ENCODE measurements at places on chromosomes 7 and 10.

DNA sequence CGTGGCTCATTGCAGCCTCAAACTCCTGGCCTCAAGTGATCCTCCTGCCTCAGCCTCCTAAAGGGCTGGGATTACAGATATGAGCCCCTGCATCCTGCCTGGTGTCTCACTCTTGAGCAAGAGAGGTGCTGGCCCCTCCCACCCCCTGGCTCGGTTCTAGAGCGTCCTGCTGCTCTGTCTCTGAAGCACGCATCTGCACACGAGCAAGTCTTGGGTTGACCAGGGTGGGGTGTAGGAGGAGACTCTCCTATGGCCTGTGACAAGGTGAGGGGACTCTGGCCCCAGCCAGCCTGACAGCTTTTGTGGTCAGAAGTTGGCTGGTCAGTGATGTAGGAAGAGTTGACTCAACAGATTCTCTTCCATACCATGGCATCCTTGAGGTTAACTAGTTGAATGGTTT is 110.7 kb upstream of the CARD11 start:
- no peak for DNase-seq

- DNase-seq: no peak
Measured at GRCh38 chr10:23196915-23197314, 4.8 kb downstream of the PTF1A start.

- no peak for DNase-seq
Measured at GRCh38 chr10:10903620-10904019, 114.1 kb upstream of the CELF2 start.

DNA sequence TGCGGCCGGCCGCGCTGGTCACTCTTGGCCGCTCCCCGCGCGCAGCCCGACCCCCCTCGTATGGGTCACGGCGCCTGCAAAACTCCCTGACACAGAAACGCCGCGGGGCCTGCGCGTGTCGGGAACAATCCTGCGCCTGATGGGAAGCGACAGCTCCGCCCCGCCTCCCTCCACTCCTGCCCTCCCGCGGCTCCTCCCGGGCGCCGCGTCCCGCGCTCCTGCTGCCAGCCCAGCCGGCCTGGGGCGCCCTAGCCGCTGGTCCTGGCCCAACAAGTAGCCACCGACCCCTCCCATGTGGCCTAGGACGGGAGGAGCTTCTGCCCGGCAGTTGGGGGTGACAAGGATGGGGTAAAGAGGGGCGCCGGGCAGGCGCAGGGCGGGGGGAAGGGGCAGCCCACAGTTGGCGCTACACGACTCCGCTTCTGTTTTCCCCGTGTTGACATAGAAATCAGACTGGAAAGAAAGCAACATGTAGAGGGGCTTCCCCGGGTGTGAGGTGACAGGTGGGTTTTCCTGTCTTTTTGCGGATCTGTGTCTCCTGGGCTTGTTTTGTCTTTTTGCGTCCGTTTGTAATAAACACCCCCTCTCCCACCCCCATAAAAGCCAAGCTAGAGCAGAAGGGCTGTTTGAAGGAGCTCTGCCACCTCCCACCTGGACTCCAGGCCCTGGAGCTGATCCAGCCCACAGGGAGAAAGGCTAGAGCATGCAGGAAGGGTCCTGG is 35.1 kb upstream of the PAX2 start:
- DNase-seq: peak; percentile 19

GRCh38 chr7:157336383-157337315 is at the start of gene DNAJB6:
TSS of gene DNAJB6 (plus strand) at chr7:157337004. CDS start at chr7:157358573, 21,569 bp downstream.
- DNase-seq: peak; percentile 90

GRCh38 chr7:15685358-15686294 is 857 bp downstream of the MEOX2 start:
- DNase-seq: peak; percentile 71

DNA sequence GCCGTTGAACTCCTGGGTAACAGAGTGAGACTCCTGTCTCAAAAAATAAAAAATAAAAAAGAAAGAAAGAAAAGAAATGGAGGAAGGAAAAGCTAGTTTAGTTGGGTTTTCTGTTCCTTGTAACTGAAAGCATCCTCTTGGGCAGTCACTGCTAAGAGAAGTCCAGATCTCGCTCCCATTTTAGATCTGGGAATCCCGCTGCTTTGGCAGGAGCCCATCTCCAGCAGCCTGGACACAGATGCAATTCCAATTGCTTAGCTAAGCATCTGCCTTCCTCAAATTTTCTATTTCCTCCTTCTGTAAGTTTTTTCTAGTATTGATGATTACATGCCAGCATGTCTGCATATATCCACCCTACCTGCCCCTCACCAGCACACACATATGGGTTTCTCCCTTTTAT is 54.1 kb downstream of the DENND2A start:
- DNase-seq: no peak

- DNase-seq: no peak
Measured at GRCh38 chr7:37031571-37032257, 307.4 kb upstream of the AOAH start.

DNA sequence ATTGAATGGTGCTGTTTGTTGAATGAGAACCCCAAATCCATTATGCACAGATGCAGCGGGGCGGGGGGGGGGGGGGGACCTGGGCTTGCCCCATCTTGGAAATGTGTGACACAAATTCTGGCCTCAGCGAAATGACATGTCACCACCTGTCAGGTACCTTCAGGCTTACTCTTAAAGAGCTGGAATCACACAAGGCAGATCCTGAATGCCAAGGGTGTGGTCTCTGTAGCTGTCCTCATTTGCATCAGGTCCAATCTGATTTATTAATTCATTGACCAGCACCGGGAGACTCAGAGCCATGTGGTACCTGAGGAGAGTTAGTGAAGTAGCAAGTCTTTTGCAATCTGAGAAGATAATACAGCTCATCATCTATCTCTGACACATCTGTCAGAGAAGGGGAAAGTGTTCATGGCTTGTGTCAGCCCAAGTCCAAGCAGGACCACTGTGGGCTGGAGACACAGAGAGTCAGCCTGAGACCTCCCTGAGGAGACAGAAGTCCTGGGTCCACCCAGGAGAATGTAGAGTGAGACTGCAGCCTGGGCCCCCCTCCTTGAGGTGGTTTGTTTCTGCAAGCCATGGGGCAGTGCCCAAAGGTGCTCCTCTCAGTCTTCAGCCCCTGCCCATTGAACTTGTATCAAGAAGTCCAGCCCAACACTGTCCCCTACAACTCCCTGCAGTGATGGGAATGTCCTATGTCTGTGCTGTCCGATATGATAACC is 46.7 kb downstream of the ADCYAP1R1 start:
- DNase-seq: no peak

GRCh38 chr10:49740346-49741107 is 21.6 kb downstream of the OGDHL start:
- DNase-seq: no peak

DNA sequence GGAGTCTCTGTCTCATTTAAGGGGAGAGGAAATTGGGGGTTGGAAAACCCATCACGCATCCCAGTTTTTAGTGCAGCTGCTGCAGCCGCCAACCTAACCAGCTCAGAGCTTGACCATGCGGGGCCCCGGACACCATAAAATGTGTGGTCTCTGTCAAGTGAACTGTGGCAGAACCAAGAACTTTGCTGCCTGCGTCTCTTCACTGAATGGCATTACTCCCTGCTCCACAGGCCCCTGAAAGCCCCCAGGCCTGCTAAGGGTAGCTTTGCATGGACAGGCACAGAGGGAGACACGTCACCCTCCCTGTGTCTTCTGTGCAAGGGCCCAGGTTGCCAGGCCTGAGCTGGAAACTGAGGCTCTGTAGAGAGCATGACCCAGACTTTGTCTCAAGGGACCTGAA is 144.6 kb upstream of the GPR26 start:
- no peak for DNase-seq

- no peak for DNase-seq
Measured at GRCh38 chr7:98135984-98136383, 29.3 kb downstream of the LMTK2 start.

- no peak for DNase-seq
Measured at GRCh38 chr7:140867467-140868462, 57.0 kb downstream of the BRAF start.

GRCh38 chr10:89959433-89960110 is 258.2 kb downstream of the KIF20B start:
- no peak for DNase-seq

DNA sequence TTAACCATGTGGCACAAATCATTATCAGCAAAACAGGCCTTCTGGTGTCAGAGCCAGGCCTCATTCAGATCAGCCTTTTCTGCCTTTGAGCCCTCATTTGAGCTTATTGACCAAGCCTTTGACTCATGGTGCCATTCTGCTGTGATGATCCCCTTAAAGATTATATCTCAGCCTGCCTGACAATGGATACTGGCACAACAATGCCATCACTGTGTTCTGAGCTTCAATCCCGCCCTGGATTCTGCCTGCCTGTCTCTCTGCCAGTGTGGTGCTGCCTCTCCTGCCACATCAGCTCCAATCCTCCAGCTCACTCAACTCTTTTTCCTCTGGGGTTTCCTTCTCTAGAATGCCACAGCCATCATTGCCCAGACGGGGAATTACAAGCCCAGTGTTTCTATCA is 52.6 kb downstream of the SRI start:
- no peak for DNase-seq

DNA sequence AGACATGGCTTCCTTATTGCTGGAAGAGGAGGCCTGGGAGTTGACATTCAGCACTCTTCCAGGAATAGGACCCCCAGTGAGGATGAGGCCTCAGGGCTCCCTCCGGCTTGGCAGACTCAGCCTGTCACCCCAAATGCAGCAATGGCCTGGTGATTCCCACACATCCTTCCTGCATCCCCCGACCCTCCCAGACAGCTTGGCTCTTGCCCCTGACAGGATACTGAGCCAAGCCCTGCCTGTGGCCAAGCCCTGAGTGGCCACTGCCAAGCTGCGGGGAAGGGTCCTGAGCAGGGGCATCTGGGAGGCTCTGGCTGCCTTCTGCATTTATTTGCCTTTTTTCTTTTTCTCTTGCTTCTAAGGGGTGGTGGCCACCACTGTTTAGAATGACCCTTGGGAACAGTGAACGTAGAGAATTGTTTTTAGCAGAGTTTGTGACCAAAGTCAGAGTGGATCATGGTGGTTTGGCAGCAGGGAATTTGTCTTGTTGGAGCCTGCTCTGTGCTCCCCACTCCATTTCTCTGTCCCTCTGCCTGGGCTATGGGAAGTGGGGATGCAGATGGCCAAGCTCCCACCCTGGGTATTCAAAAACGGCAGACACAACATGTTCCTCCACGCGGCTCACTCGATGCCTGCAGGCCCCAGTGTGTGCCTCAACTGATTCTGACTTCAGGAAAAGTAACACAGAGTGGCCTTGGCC is 4.3 kb downstream of the PGAM2 start:
- no peak for DNase-seq

DNA sequence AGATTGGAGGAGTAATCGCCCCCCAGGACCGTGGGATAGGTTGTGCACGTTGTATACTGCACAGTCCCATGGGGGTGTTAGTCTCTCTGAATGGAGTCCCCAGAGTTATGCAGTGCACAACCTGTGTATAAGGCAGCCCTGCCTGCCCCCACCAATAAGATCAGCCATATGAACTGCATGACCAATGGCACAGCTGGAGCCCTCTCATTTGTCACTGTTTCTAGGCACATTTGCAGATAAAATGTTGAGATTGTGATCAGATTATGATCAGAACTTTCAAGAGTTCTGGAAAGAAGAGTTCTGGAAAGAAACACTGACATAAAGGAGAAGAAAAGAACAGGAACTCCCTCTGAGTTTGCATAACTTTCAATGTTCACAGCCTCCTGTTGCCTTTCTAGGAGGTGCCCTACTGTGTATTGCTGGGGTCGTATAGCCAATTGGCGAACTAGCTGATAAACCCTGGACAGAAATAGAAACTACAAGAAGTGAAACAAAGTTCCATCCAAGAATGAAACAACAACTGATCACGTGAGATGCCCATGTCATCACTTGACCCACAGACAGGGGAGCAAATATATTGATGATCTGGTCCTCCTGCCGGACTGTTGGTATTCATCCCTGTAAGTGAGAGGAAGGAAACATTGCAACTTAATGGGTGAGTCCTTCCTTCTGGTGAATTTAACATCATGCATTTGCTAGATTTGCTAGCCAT is 49.6 kb upstream of the TOMM7 start:
- no peak for DNase-seq

DNA sequence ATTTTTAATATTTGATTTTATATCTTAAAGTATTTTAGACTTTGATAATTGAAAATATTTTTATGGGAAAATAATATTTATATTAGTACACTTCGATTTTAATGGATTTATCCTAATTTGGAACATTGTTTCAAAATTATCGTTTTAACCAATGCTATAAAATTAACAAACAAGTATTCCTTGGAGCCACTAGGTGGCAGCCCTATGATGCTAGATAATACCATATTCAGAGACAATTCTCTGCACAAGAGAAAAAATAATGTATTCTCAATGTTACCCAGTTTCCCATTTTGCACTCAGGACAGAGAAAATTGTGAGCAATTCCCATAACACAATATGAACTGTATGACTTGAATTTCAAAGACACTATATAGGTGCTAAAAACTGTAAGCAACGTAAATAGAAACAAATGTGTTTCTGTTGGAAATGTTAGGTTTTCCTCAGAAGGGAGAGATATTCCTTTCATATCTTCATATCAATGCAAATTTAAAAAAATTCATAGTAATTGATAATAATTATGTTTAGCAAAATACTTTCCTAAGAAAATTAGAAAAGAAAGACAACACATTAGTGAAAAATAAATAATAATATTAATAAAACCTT is 237.8 kb downstream of the SEMA3E start:
- DNase-seq: peak; percentile 78

GRCh38 chr10:26372513-26373354 is 65.4 kb upstream of the APBB1IP start:
- no peak for DNase-seq

DNA sequence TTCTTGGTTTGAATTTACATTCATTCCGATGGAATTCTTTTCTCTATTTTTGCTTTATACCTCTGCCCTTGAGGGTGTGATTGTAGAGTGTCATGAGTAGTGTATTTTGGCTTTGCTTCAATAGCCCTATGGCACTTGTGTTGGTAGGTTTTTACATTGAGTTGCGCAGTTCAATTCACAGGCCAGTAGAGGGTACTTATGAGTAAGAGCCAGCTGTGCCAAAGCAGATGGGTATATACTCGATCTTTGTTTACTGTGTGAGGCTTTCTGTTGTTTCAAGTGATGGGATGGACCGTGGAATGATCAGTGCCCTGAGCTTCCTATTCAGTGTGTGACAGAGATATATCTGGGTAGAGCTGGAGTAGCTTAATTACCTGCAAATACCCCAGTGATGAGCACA is 4.3 kb upstream of the AKR1C3 start:
- DNase-seq: peak; percentile 12

DNA sequence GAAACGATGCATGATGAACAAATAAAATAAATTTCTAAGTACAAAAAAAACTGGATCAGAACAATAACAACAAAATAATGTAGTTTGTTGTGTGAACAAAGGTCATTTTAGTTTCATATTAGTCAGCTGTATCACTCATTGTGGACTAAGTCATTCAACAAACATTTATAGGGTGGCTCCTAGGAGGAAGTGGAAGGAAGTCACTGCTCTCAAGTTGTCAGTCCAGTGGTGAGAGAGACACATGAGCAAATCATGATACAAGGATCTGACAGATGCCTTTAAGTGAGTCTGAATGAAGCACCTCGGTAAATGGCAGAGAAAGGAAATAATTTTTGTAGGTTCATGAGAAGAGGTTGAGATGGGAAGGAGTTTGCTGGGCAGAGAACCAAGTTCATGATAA is 56.8 kb downstream of the EPDR1 start:
- DNase-seq: no peak
